ENCODE measurements at places on chromosomes 11 and 22.

- peak; percentile 28 for DNase-seq
These were observed 494.6 kb downstream of the MIAT start for GRCh38 chr22:27152033-27152432.

- DNase-seq = no peak
These were observed 9.2 kb downstream of the KCNC1 start for GRCh38 chr11:17743808-17744119.

DNA sequence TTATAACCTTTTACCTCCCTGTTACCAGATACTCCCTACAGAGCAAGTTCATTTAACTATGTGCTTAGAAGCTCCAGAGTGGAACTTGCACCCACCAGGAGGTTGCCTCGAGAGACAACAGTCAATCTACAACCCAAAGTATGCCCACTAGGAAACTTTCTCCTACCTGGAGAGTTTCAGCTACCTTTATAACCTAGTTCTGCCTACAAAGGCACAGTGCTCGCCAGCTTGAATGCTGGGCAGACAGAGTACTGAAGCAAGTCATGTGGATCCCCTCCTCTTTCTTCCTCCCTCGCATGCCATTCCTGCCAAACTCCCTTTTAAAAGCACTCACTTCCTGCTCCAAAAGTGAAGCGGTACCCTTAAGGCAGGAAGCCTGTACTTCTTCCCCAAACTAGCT is 258.9 kb downstream of the SWAP70 start:
- no peak for DNase-seq

GRCh38 chr22:37253126-37253660 is 9.1 kb upstream of the RAC2 start:
- no peak for DNase-seq

DNA sequence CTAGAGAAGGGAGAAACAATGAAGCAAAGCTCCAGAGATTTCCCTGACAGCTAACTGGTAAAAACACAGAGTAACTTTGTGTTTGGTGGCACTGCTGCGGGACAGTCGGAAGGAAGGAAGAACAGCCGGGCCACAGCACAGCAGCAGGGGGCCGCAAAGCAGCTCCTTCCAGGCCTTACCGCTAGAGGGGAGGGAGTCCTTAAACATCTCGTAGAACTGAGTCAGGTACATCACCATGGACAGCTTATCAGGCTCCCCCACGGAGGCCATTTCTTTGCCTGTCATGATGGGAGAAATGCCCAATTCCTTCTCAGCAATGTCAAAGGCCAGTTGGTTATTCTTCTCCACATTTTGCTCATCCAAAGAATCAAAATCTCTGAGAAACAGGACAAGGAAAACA is 114.6 kb upstream of the BID start:
- DNase-seq = no peak

DNA sequence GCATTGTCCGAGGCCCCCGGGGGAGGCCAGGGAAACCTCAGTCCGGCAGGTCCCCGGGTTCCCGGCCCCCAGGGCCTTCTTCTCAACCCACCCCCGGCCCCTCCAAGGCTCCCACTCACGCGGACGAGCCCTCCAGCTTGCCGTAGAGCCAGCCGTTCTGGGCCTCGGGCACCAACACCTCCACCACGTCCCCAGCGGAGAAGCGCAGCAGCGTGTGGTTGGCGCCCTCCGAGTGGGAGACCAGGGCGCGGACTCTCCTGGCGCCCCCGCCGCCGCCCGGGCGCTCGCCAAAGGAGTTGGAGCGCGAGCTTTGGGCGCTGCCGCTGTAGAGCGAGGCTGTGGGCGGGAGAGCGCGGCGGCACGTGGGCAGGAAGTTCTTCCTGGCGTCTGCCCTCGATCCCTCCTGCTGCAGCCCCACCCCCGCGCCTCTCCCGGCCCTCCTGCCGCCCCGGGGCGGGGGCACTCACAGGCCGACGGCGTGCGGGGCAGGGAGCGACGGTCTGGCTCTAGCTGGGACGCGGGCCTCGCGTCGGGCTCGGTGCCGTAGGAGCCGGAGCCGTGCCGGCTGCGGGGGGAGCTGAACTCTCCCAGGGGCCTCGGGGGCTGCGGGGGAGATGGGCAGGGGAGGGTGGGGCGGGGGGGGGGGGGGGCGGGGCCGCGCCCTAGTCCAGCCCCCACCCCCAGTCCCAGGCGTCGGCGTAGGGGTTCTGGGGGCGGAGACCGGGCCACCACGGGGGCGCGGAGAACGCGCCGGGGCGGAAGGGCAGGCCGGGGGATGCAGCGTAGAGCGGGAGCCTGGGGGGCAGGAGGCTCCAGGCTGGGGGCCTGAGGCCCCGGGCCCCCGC is 4.9 kb upstream of the SLC16A8 start:
- no peak for DNase-seq

DNA sequence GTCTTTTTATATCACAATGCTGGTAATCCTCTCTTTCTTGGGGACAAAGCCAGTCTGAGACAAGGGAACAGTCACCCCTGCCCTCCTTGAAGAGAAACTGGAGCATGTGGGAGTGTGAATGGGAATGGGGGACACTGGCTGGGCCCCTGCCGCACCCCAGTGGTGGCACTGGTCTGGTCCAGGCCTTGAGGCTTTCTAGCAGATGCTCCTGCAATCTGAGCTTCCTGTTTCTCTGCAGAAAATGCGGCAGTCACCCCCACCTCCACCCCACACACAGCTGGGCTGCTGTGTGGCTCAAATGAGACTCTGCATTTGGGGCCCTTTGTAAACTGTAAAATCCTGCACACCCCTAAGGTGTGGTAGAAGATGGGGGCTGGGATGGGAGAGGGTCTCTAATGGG is 6.6 kb upstream of the MARK2 start:
- DNase-seq = no peak

- DNase-seq = no peak
These were observed 12.8 kb downstream of the ARRB1 start for GRCh38 chr11:75338516-75339208.

DNA sequence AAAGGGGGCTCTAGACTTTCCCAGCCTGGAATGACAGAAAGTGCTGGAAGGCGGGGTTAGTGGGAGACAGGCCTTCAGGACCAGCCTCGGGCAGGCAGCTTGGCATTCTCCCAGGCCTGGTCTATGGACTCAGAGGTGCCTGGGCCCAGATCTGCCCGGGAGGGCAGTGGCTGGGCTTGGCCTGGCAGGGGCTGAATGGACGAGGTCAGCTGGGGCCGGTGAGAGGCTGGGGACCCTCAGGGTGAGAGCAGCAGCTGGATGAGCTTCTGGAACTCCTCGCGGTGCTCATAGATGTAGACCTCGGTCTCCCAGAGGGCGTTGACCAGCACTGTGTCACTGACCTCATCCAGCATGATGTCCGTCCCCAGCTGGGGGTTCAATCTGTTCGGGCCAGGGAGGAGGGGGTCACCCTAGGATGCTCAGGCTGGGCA is 1.5 kb upstream of the BAIAP2L2 start:
- no peak for DNase-seq

- no peak for DNase-seq
These were observed 415.9 kb downstream of the ETS1 start for GRCh38 chr11:128171506-128171905.

DNA sequence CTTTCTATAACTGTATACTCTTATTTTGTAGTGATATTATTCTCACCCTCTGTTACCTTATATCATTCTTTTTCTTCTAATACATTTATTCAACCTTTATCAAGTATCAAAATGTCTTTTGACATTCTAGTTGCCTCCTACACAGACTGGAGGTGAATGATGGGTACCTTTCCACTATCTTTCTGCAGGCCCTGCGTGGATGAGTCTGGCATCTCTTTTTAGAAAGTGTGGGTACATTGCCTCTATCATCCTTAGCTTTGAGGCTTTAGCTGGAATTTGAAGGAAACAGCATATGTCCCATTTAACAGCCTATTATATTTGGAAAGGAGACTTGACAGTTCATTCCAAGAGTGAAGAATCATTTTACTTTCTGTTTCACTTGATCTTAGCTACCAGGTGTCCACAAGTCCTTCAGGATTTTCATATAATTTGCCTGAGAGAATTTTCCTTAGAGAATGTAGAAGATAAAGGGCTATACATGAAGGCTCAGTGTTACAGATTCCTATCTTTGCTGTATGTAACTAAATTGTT is 192.0 kb downstream of the CWF19L2 start:
- no peak for DNase-seq

DNA sequence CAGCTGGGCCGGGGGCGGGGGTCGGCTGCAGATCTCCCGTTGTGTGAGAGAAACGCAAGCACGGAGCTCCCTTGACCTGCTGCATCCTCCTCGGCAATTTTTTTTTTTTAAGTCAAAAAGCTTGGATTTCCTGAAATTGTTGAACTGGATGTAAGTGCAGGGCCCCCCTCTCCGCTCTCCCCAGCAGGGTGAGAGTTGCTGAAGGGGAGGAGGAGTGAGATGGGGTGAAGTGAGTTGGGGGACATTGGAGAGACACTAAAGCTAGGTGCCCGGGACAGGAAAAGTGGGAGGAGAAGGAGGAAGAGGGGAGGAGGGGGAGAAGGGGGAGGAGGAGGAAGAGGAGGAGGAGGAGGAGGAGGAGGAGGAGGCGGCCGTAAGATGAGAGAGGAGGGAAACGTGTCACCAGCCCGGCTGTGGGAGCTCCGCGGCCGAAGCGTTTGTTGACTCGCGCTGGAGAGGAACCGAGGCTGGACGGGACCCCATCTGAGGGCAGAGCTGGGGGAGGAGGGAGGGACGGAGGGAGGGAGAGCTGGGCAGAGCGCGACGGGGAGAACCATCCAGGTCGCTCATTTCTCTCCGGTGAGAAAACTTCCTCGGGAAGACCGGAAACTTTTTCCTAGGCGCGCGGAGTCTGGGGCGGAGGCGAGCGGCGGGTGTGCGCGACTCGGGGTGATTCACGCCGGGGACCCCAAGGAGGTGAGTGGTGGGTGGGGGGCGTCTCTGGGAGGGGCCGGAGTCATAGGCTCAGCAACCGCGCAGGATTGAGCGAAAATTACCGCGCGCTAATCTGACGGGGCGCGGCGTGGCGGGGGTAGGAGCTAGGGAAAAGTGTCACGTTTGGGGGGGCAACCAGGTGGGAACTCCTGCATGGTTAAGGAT is 80.2 kb downstream of the PRR5L start:
- peak; percentile 48 for DNase-seq

All from activated CD4-positive, alpha-beta T cell treated with anti-CD3 and anti-CD28 coated beads, Interleukin-2, amount 50 U/mL, for 16 hours (primary cell).